ENCODE measurements at places on chromosomes 12 and 14.

DNA sequence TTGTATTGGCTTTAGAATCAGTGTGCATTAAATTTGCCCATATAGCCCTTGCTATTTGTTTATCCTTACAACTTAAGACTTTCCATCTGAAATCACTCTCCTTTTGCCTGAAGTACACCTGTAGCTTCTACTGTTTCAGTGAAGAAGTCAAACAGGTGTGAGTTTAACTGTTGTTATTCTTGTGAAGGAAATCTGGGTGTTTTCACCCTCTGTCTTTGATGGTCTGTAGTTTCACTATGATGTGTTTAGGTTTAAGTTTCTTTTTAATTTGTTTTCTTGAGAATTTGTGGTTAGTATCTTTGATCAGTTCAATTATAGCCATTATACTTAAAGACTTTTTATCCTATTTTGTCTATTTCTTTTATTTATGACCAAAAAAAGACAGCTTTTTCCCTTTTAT lies 68.9 kb upstream of the BBS10 start:
- DNase-seq: no peak

GRCh38 chr12:95197636-95198035 lies 19.6 kb downstream of the FGD6 start:
- no peak for DNase-seq

- DNase-seq: peak; percentile 99
Observed at GRCh38 chr12:52175371-52176350, 16.2 kb downstream of the KRT80 start.

DNA sequence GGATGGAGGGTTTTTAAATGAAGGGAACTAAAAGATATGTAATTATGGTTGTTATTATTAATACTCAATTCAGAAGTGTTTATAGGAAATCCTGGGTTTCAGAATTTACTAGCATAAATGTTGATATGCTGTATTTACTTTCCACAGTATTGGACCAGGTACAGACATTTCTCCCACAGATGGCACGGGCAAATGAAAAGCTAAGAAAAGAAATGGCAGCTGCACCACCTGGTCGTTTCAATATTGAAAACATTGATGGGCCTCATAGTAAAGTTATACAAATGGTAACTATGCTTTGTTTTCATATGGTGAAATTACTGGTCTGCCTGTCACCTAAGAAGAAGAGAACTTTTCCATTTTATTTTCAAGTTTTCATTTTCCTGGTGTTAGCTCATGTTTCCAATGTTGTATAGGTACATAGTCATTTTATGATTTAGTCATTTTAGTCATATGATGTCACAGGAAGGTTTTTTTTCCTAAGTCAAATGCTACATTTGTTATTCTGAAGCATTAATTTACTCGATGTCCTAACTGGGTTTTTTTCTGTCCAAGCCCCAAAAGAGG lies 5.5 kb downstream of the NOPCHAP1 start:
- no peak for DNase-seq

DNA sequence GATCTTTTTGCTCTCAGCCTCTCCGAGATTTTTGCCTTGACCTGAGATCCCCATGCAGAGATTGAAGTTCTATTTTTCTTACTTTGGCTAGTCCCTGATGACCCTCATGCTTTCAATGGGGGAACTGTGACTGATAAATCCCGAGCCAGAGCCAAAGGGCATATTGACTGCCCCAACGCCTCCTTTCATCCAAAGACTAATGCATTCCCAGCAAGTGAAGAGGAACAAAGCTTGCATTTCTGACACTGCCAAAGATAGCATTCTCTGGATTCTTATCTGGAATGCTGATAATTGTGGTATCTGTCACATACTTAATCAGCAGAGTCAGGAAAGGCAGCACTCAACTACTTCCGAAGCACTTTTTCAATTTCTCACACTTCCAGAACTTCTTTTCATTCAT lies 152.3 kb upstream of the EGLN3 start:
- DNase-seq: no peak

DNA sequence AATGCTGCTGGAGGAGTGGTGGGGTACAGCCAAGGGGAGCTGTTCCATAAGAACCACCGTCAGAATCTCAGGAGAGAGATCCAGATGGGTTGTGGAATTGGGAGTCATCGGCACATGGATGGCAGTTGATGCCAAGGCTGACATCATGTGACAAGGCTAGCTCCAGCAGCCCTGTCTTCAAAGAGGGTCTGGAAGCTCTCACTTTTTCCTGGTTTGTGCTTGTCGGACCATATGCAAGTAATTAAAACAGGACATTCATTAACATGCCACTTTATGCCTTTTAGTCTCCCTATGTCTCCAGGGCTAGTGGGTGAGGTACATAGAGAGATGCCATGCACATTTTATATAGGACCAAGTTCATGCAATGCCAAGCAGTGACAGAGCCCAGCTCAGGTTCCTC lies 211.8 kb downstream of the CRADD start:
- no peak for DNase-seq

- DNase-seq: no peak
Observed at GRCh38 chr14:50230401-50230700, 1.0 kb downstream of the SOS2 start.

DNA sequence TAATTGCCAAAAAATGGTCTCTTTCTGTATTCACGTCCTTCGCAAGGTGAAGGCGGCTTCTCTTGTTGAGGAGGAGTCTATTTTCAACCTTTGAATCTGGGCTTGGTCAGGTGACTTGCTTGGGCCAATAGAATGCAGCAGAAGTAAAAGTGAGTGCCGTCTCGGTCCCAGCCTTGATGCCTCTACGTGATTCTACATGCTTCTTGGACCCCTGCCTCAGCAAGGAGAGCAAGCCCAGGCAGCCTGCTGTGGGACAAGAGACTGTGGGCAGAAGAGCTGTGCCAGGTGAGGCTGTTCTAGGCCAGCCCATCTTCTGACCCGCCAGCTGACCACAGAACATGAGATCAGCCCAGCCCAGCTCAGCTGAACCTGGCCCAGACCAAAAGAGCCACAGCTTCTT lies 39.1 kb upstream of the CCDC63 start:
- no peak for DNase-seq

DNA sequence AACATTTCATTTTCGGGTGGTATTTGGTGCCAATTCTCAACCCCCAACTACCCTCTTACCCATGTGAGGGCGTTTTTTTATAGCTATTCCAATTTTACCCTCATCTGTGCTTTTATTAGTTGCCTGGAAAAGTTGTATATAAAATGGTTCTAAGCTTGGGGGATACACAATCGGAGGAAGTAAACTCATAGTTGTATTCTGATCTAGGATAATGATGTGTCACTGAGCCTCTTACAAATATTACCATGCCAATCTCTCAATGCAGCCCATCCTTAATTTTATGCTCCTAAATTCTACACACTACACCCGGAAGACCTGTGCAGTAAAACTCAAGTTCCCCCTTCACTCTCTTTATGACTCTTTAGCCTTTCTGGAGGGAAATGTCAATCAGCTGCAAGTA lies 1206.5 kb upstream of the FLRT2 start:
- no peak for DNase-seq

DNA sequence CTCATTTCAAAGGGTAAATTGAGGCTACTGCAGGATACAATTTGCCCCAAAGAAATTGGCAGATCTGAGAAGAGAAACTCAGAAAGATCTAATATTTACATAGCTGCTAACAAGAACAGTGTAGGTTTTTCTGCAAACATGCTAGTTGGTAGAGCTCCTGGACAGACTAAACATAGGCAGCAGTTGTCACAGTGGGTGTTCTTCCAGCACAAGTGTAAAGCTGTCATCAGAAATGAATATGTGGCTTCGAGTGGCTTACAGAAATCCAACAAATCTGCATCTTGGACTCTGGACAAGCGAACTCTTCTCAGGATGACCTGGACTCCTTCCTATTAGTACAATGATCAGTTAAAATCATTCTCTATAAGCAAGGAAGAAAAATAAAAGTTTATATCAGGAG lies 5.9 kb downstream of the CBX5 start:
- no peak for DNase-seq

DNA sequence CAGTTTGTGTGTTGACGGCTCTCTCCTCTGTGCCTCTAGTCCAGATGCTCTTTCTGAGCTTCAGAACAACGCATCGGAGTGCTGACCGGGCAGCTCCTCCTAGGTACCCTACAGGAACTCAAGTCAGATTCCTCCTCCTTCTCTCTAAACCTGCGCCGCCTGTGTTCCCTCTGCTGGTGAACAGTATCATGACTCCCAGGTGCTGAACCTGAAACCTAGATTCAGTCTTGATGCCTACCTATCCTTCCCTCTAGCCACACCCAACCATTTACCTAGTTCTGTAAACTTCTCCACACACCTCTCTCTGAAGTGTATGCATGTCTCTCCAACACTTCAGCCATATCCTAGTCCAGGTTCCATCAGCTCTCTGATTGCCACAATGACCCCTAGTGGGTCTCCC lies 112.7 kb downstream of the EFCAB11 start:
- peak; percentile 4 for DNase-seq

DNA sequence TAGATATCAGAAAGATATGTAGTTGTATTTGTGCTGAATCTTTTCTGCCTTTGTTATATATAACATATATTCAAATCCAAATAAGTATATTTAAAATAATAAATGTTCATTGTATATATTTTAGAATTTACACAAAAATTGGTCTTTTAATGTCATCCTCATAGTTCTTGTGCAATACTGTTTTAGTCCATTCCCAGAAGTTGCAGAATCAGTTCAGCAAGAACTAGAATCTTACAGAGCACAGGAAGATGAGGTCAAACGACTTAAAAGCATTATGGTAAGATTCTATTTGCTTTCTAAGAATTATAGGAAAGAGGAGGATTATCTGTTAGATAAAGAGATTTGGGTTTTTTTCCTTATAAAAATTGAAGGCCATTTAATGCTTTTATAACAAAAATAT lies 51.0 kb downstream of the SCFD1 start:
- DNase-seq: no peak

DNA sequence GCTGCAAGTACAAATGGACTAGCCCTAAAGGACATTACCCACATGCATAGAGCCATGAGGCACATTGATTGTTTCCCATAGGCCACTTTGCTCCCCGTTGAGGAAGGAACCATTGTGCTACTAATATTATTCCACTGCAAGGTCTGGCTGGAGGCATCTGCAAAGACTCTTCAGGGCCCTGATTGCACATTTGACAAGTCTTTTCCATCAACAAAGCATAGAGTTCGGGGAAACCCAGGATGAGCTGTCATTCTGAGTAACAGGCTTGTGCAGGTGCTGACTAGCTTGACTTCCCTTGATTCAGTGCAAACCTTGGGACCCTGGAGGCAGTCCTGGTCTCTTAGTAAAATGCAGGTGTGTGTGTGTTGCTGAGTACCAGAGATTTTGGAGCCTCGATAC lies 73.8 kb downstream of the SUSD6 start:
- peak; percentile 75 for DNase-seq
